Right cardiac atrium (tissue), 5 donors: ENCODE measurements at places on chromosomes 6 and 20. TPM values are rescaled to one million over a fixed set of nuclear protein-coding genes. Genes with fewer than 3 reads are reported as not detected.

GRCh38 chr6:79586548-79586947 lies 44.6 kb upstream of the SH3BGRL2 start:
- DNase-seq: no peak

GRCh38 chr6:101001012-101001411 lies 119.9 kb upstream of the ASCC3 start:
- no peak for DNase-seq

GRCh38 chr6:17865798-17866725 lies 121.4 kb downstream of the KIF13A start:
- DNase-seq: peak; percentile 86

GRCh38 chr6:108630050-108630714 lies 69.5 kb downstream of the FOXO3 start:
- no peak for DNase-seq

DNA sequence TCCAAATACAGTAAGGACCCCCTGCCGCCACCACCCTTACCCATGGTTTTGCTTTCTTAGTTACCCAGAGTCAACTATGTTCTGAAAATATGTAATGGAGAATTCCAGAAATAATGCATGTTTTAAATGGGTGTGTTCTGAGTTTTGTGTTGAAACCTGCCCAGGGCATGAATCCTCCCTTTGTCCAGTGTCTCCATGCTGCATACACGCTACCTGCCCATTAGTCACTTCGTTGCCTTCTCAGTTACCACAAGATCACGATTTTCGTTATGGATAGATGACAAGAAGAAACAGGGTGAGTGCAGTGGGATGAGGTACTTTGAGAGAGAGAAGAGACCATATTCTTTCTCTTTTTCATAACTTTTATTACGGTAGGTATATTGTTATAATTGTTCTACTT lies 10.6 kb downstream of the FARS2 start:
- DNase-seq: no peak

DNA sequence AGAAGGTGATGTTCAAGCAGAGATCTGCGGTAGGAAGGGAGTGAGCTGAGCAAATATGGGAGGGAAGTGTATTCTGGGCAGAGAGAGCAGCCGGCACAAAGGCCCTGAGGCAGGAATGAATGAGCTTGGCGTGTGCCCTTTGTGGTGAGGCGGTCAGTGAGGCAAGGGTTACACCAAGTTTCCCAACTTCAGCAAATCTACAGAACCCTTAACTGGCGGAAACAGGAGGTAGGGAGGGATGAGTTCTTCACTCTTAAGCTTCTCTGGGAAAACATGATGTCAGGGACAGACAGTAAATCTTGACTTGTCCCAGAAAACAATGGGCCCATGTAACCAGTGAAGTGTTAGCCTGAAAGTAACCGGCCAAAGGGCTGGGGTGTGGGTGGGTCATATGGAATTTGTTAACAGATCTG lies 97.1 kb upstream of the PTPN1 start:
- no peak for DNase-seq

- no peak for DNase-seq
These were observed 862 bp downstream of the C20orf96 start for GRCh38 chr20:289693-290083.

DNA sequence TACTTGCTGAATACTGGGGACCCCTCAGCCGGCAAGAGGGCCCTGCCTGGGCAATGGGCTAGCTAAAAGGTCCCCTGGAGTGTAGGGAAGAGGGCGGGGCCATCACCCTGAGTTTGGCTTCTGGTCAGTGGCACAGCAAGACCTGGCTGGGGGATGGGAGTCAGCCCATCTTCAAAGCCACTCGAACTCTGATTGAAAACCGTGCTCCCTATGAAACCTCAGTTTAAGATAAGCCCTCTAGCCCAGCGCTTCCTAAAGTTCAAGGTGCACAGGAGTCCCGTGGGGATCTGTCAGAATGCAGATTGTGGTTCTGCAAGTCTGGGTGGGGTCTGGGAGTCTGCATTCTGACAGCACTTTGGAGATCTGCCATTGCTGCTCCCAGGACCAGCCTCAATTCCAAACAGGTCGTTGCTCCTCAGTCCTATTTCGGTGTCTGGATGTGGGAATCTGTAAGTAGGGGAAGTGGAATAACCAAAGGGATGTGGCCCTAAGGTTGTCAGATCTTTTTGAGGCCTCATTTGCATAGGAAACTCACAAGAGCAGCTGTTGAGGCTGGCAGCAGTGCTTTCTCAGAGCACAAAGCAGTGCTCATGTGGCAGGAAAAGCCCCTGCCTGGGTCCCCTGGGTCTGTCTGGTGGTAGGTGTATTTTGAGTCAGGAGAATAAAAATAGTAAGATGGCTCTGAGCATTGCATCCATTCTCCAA lies 85.3 kb upstream of the SCP2D1 start:
- no peak for DNase-seq

SYNJ2 gene
- total RNA-seq: 26.3 TPM
